ENCODE measurements at places on chromosomes 1 and 21.

- peak; percentile 40 for DNase-seq
Measured at GRCh38 chr1:212353181-212353580, 61.5 kb downstream of the PACC1 start.

DNA sequence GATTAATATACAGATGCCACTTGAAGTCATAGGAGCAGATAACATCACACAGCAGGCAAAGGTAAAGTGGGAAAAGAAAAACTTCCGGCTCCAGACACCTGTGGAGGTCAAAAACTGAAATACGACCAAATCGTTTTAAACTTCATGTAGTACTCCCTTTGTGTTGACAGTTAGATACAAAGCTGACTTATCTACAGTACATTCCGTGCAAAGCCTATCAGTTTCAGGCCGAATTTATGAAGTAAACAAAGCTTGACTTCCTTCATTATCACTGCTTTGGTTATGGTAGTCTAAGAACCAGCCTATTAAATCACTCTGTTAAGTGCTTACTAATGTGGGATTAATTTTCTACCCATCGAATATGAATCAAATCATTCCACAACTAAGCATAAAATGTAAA lies 156.3 kb downstream of the SMYD3 start:
- DNase-seq: peak; percentile 21

GRCh38 chr1:206769304-206769731 lies 1.3 kb upstream of the IL19 start:
- no peak for DNase-seq

DNA sequence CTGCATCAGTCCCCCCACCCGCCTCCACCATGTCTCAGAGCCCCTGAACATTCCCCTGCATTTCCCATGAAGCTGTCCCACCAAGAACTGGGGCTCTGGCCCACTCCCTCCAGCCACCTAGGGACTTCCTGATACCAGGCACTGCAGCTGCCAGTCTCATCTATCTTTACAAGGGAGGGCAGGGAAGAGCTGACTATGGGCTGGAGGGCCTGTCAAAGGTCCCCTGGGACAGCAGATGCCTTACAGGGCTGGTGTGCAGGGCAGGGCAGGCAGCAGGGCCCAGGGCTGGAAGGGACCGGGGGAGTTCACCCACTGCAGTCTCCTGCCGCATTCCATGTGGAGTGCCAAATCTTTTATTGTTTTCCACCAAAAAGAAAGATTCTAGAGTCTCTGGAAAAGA lies 17.6 kb downstream of the SHISA4 start:
- DNase-seq: no peak

DNA sequence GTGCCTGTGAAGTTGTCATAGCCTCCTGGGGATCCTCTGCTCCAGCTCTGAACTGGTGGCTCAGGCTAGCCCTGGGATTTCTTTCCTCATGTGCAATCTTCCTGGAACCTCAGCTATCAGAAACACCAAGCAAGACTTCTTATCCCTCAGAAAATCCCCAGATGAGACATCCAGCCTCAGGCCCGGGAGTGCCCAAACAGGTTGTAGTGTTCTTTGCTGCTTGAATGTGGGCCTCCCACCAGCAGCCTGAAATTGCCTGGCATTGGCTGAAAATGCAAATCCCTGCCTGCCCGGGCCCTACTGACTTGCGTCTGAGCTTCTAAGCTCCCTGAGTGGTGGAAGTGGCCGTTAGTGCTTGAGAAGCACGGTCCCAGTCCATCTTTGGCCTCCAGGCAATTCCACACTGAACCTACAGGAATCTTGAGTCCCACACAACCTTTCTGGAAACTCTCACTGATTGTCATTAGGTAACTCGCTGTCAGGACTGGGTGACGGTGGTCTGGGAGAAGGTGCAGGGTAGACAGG lies 146.8 kb downstream of the ZBTB18 start:
- DNase-seq: no peak

DNA sequence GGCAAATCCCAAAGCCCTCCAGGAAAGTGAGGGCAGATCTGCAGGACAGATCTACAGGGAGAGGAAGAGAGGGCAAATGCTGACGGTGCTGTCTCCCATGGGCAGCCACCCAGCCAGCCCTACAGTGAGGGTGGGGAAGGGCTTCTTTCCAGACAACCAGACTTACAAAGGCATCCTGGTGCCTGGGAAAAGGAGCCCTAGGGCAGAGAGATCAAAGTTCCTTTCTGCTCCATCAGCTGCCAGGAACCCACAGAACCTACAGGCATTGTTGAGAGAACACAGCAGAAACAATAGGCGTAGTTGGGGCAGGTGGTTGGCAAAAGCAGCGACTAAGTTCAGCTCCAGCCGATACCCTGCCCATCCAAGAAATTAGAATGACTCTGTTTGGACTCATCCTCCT lies 332.4 kb downstream of the KCNH1 start:
- no peak for DNase-seq

DNA sequence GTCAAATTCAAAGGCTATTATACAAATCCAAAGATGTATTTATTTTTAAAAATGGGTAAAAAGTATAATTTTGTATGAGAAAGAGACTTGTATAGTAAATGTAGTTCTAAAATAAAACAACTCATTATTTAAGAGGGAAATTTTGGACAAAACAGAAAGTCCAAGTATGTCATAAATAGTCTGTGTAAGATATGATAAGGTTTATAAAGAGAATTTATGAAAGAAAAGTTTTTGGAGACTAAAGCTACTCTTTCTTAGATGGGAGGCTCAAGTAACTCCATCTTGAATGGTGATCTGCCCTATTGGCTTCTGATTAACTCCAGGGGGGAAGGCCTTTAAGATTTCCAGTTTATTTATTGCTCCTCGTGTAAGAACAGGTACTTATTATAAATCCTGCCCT lies 14.7 kb upstream of the OR2T27 start:
- no peak for DNase-seq

DNA sequence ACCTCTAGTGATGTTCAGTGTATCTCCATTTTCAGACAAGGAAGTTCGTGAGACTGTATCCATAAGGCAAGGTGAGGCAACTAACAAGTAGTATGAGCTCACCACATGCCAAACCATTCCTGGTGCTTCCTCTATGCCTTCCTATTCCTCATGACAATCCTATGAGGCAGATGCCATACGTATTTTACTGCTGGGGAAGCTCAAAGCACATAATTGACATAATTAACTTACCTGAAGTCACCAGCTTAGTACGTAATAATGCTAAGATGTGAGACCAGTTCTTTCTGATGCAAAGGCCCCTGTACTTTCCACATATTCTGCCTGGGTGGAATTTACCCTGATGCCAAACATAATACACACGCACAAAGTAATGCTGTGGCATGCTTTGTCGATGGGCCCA lies 83.6 kb upstream of the NFIA start:
- DNase-seq: no peak

DNA sequence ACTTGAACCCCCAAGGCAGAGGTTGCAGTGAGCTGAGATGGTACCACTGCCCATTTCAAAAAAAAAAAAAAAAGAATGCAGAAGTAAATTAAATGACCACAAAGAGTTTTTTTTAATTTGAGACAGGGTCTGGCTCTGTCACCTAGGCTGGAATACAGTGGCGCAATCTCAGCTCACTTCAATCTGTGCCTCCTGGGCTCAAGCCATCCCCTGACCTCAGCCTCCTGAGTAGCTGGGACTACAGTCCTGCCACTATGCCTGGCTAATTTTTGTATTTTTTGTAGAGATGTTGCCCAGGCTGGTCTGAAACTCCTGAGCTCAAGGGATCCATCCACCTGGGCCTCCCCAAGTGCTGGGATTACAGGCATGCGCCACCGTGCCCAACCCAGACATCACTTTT lies 20.2 kb upstream of the GPR157 start:
- no peak for DNase-seq

DNA sequence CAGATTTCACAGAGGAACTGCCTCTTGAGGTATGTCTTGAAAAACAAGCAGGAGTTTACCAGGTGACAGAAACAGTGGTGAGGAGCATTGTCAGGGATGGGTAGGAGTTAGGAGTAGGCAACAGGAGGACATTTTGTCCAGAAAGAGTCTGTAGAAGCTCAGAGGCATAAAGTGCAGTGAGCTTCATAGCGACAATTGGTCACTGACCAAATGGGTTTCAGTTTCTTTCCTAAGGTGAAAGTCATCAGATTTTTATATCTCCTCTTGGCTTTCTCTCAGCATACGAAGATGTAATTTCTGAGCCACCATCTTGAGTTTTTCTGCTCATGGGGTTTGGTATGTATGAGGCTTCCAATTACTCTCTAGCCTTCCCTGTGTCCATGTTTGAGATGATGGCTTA lies 29.3 kb upstream of the FASLG start:
- DNase-seq: no peak

DNA sequence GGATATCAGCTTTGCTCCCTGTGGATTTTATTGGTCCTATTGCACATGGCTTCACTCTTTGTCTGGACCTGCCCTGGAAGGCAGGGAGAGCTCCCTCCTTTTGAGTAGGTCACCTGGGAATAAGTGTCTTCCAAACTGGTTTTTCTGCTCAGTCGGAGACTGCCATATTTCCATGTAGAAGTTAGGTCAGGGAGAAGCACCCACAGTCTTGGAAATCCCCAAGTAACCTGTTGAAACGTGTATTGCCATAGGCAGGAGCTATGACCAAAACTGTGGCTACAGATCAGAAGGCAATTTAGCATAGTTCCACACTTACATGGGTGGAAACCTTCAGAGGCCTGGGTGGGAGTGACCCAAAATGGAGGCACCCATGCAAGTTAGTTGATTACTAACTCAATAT lies 3.5 kb upstream of the GNG12 start:
- no peak for DNase-seq

- no peak for DNase-seq
Measured at GRCh38 chr1:46755121-46755520, 36.2 kb upstream of the EFCAB14 start.

- DNase-seq: no peak
Measured at GRCh38 chr1:44619261-44619900, 54.9 kb downstream of the TMEM53 start.

GRCh38 chr1:942864-943533 lies 16.1 kb downstream of the NOC2L start:
- DNase-seq: no peak

GRCh38 chr1:4394366-4394765 lies 260.0 kb upstream of the AJAP1 start:
- no peak for DNase-seq

GRCh38 chr1:106584676-106585075 lies 471.8 kb upstream of the PRMT6 start:
- DNase-seq: no peak

GRCh38 chr1:100834777-100835660 lies 59.6 kb downstream of the EXTL2 start:
- DNase-seq: peak; percentile 70

DNA sequence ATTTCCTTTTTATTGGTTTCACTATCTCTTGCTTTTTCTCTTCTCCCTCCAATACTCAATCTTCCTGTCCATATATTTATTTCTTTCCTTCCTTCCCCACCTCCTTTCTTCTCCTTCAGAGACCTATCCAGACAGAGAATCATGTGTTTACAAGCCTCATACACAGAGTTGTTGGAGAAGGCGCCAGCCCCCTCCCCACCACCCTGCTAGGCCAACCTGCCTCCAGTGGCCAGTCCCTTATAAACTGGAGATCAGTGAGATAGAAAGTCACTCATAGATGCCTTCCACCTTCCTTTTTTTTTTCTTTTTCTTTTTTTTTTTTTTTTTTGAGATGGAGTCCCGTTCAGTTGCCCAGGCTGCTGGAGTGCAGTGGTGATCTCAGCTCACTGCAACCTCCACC lies 53.3 kb downstream of the CD247 start:
- DNase-seq: no peak

DNA sequence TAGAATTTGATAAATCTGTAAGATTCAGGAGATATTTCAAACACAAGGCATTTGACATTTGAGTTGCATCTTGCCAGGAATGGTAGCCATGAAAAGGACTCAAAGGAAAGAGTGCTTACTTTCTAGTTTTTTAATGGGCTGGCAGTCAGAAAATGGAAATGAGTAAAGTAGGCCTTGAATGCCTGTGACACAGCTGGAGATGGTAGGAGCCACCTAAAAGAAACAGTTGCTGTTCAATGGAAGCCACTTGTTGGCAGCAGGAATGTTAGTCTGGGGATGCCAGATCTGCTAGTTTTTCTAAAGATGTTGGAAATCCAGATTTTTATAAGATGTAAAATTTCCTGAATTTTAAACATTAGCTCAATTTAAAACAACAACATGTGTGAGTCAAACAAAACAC lies 43.6 kb downstream of the CACHD1 start:
- no peak for DNase-seq

GRCh38 chr1:211326140-211326527 lies 499 bp upstream of the TRAF5 start:
- DNase-seq: no peak

DNA sequence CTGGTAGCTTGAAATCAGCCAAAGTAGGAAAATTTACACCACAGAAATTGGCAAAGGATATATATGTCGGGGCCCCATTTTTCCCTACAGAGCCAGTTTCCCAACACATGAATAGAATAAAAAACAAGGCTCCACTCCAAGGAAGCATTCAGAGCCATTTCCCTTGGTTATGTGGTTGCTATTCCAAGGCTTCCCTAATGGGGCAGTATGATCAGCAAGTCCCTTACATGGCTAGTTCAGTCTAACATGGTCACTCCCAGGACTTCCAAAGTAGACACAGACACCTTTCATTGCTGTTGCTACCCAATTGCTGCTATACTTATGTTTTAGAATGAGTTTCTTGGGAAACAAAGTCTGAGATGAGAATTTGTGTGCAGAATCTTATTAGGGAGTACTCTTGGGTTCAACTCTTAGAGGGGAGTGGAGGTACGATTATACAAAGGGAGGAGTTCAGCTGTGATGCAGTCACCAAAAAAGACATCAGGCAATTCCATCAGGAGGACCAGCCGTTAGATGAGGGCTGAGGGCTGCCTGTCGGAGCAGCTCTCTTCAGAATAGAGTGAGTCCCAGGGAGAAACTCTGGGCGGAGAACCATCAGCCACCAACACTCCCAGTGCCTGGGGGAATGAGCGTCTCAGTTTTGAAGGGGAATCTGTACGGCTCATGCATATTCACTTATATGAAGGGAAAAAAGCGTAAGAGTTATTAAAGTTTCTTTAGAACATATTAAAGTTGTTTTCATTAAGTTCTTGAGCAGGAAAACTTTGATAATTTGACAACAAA lies 92.9 kb downstream of the C21orf91 start:
- DNase-seq: no peak

DNA sequence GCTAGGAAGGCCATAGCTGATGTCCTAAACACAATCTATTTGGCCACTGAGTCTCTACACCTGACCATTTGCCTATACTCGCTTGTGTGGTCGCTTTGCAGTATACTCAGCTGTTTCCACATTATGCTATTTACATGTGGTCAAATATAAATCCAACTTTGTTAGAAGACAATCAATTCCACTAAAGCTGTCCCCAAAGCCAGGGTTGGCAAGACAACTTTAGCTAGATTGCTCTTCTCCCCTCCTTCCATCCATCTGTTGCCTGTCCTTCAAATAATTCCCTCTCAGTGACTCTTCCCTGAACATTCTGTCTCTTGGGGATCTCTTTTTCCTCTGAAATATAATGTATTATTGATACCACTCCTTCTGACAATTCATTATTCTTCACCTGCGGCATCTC lies 30.1 kb downstream of the AVPR1B start:
- no peak for DNase-seq

GRCh38 chr1:70458131-70458530 lies 47.1 kb downstream of the CTH start:
- DNase-seq: peak; percentile 27

Data from hematopoietic multipotent progenitor cell treated with erythropoietin and hydrocortisone succinate and interleukin-3 and kit ligand, for 6 days (in vitro differentiated cells).